CD4-positive, alpha-beta T cell treated with Interleukin-17A for 1 hour (primary cell): ENCODE measurements at places on chromosomes 6 and 20.

DNA sequence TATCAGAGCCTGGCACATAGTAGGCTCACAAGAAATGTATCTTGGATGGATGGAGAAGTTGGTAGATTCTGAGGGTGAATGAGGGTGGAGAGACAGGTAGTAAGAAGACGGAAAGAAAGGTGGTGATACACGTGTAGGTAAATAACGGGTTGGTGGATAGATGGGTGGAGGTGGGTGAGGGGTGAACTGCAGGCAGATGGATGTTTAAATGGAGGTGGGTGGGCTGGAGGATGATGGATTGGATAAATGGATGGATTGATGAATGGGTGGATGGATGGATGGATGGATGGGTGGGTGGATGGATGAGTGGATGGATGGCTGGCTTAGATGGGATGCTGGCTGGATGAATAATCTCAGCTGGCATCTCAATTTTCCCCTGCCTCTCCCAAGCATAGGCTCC lies 9.9 kb downstream of the CDH22 start:
- no peak for DNase-seq

DNA sequence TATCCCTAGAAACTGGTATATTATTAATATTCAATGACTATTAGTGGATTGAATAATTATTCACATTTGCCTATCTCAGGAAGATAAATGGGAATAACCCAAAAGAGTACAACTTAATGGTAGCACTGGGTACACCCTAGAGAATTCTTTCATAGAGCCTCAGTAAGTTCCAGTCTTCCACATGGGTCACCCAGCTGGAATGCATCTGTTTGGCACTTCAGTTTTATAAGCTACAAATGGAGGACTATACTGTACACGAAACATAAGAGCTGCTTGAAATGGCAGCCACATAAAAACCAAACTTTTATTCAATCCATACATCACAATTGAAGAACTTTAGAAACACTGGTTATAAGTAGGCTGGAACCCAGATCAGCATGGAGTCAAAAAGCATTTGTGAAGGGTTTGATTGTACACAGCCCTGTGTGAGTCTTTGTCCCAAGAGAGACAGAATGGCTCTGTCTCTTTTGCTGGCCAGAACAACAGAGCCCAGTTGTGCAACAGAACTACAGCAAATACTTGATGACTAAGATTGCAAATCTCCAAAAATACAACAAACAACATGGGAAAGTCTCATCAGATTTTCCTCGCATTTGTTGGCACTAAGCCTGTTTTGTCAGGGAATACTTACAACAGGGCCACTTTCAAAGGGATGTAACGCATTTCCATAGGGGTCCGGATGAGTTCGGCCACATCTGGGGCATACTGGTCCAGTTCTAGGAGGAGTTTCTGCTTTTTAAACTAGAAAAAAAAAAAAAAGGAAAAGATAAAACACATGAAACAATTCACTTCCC lies 39.5 kb downstream of the PIGU start:
- no peak for DNase-seq

DNA sequence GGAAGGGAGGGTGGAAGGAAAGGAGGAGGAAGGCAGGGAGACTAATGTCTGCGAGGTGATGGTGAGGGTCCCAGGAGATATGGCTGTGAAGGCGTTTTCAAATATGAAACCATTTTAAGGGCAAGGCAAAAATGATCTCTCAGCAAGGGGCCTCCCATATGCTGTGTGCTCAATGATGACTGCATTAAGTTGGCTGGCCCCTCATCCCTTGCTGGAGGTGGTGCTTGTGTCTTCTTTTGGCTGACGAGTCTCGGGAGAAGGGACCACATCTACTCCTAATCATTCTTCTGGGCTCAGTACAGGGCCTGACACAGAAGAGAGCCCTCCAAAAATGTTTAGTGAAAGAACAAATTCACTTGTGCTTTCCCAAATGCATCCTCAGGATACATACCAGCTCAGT lies 23.0 kb upstream of the MRPS18A start:
- no peak for DNase-seq

GRCh38 chr20:51462566-51463276 lies 79.8 kb downstream of the NFATC2 start:
- DNase-seq, result no peak

- no peak for DNase-seq
These were observed 8.5 kb downstream of the PCMTD2 start for GRCh38 chr20:64264091-64264490.

- DNase-seq, result peak; percentile 78
These were observed 54.4 kb upstream of the ZNF337 start for GRCh38 chr20:25750765-25751696.

DNA sequence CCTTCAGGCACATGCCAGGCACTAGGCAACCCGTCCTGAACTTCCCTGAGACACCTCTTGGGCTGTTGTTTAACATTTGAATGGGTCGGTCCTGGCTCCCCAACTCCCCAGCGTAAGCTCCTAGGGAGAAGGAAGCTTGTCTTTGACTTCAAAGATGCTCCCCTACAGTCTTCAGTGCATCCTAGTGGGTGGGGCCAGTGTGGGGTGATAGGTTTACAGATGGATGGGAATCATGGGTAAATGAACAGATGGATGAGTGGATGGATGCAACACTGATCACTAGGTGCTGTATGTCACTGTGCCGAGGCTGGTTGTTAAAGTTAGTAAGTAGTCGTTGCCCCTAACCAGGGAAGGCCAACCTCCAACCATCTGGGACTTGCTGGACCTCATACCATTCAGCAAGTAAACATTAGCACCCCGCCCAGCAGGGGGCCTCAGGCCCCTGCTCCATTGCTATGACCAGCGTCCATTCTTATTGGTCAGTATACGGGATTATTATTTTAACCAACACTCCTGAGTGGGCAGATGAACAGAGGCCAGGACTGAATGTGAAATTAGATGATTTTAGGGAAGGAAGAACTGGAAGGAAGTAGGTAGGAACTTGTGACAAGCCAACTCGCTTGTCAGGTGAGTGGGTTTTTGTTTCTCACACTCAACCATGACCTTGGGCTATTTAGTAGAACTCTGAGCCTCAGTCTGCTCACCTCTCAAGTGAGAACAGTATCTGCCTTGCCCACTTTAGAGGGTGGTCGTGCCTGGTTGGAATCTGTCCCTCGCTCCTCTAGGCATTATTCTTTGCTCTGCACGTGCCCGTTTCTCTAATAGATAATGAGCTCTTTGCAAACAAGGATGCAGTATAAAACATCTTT lies 82.9 kb upstream of the FOXP4 start:
- no peak for DNase-seq

DNA sequence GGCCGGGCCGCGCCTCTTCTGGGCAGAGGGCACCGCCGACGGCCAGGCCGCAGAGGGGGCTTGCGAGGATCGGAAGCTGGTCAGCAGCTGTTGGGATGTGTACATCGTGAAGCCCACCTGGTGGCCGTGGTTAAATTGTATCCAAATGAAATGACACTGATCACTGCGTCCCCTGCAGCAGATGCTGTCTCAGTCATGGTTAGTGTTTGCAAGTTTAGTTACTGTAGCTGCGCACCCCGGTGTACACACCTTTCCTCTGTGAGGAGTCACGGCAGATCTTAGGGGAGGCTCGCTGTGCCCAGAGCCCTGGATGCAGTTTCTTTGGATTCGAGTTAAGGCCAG lies 653 bp downstream of the NAA20 start:
- peak; percentile 10 for DNase-seq

- DNase-seq, result no peak
These were observed 190.8 kb upstream of the BMP2 start for GRCh38 chr20:6576726-6577125.

- DNase-seq, result no peak
These were observed 78.9 kb downstream of the MOXD1 start for GRCh38 chr6:132322398-132322797.

GRCh38 chr6:113697632-113698410 lies 159.3 kb upstream of the MARCKS start:
- DNase-seq, result no peak

GRCh38 chr6:122657601-122658000 lies 47.4 kb downstream of the PKIB start:
- DNase-seq, result no peak

DNA sequence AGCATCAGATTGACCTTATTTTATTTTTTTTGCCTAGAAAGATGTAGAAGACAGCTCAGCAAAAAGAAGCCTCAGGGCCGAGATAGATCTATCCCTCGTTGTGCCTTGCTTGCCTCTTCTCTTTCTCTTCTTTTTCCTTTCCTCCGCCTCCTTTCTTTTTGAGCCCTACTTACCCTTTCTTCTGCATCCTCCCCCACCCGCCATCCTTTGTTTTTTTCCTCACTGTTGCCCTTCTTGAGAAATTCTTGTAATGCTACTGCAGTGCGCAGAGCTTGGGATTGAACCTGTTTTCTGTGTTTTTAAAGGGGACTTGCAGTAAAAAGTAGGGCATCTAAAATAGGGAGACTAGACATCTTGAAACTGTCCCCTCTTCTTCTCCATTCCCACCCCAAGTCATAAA lies 18.6 kb downstream of the RALY start:
- DNase-seq, result no peak

GRCh38 chr6:68778356-68779020 lies 143.4 kb downstream of the ADGRB3 start:
- DNase-seq, result peak; percentile 3

DNA sequence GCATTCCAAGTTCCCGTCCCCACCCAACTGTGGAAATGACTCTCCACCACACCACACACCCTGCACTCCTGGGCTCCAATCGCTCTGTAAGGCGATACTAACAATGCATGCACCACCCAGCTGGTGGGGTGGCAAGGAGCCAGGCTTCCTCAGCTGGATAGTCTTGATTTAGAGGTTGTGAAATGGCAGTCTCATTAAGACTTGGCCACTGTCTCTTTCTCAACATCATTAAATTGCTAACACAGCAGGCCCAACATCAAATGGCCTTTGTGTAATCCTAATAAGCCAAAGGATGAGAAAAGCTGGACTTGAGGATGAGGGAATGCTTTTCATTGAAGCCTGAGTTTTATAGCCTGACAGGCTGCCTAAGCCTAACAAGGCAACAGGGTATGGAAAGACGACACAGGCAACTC lies 223.7 kb downstream of the GMDS start:
- DNase-seq, result no peak

GRCh38 chr6:156557251-156557910 lies 219.8 kb upstream of the ARID1B start:
- no peak for DNase-seq

- no peak for DNase-seq
These were observed 43.4 kb upstream of the RNF144B start for GRCh38 chr6:18343741-18344140.

DNA sequence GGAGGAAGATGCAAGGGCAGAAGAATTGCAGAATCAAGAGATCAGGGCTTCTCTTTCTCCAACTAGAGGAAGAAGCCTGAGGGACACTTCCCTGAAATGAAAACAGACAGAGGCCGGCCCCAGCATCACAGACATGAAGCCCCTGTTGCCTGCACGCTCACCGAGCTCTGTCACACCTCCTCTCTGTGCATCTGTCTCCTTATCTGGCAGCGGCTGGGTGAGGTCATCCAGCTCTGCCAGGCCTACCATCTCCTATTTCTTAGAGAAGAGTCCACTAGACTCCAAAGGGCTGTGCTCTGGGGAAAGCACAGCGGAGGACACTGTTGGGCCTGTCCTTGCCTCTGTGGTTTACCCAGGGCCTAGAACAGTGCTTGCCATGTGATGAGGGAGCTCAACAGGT lies 71.9 kb upstream of the MLN start:
- no peak for DNase-seq

GRCh38 chr6:27755768-27756167 lies 156.4 kb downstream of the OR2B2 start:
- no peak for DNase-seq

DNA sequence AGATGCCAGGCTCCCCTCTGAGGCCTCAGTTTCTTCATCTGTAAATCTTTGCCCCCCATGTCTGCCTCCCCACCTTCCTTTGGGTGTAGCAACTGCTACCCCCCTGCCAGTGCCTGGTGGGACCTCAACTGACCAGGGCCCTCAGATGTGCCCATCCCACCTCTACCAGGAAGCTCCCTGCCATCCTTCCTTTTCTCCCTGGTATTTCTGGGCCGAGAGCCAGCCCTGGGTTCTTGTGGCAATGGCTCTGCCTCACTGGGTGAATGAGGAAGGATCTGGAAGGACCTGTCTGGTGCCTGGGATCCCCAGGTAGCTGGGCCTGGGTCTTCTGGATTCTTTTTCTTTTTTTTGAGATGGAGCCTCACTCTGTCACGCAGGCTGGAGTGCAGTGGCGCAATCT lies 141.1 kb upstream of the RNF24 start:
- DNase-seq, result no peak

DNA sequence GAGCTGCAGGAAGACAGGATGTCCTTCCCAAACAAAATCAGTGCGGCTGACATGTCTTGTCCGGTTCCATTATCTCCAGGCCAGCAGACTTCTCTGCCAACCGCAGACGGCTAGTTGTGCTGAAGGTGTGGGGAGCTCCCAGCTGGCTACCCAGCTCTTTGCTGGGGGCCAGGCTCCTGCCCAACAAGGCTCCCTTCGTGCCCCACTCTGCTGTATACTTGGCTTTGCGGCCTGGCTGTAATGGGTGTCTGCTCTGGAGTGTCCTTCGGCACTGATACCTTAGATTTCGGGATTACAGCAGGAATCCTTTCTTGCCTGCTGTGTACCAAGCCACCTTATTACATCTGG lies 48.7 kb upstream of the IRF4 start:
- DNase-seq, result no peak

GRCh38 chr6:99013145-99013544 lies 65.4 kb upstream of the FBXL4 start:
- DNase-seq, result no peak

DNA sequence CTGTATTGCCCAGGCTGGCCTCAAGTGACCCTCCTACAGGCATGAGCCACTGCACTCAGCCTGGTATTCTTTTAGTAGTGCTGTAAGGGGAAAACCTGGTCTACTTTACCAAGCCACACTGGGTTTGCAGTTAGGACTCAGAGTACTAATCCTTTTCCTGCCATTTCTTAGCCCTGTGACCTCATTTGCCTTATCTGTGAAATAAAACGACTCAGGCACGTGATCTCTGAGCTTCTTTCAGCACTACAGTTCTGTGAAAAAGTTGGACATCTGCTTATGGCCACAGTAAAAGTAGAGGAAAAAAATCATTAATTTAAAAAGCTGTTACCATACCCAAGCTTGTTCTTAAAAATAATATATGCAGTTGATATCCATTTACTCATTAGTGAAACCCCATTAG lies 1007.5 kb downstream of the KIF16B start:
- no peak for DNase-seq

GRCh38 chr20:43241057-43241702 lies 51.5 kb upstream of the PTPRT start:
- DNase-seq, result no peak
